ENCODE measurements at places on chromosomes 7 and 10.

- no peak for DNase-seq
These were observed 178.7 kb upstream of the PRPS1L1 start for GRCh38 chr7:18206331-18206730.

GRCh38 chr7:18535810-18536415 is 40.4 kb downstream of the HDAC9 start:
- DNase-seq = peak; percentile 3

- DNase-seq = no peak
These were observed 52.3 kb downstream of the SHTN1 start for GRCh38 chr10:116952729-116953128.

DNA sequence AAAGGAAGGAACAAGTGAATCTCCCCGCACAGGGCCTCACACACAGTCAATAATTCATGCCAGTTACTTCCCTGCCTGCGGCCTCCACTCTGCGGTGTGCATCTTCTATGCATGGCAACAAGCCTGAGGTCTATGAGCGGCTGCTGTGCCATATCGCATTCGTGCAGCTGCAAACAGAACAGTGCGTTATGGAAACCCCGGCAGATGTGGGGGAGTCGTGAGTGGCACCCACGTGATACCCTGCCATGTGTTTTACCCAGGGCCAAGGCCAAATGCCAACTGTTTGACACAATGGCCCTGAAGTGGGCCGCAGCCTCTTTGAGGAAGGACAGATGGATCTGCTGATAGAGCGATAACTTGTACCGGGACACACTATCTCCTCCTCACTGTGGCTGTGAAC is 13.4 kb downstream of the TNS3 start:
- no peak for DNase-seq

- peak; percentile 2 for DNase-seq
These were observed 1222.1 kb upstream of the AUTS2 start for GRCh38 chr7:68376131-68376661.

- DNase-seq = no peak
These were observed 75.9 kb downstream of the SORBS1 start for GRCh38 chr10:95485056-95485844.

GRCh38 chr10:15461353-15462108 is 90.4 kb upstream of the FAM171A1 start:
- DNase-seq = peak; percentile 95

DNA sequence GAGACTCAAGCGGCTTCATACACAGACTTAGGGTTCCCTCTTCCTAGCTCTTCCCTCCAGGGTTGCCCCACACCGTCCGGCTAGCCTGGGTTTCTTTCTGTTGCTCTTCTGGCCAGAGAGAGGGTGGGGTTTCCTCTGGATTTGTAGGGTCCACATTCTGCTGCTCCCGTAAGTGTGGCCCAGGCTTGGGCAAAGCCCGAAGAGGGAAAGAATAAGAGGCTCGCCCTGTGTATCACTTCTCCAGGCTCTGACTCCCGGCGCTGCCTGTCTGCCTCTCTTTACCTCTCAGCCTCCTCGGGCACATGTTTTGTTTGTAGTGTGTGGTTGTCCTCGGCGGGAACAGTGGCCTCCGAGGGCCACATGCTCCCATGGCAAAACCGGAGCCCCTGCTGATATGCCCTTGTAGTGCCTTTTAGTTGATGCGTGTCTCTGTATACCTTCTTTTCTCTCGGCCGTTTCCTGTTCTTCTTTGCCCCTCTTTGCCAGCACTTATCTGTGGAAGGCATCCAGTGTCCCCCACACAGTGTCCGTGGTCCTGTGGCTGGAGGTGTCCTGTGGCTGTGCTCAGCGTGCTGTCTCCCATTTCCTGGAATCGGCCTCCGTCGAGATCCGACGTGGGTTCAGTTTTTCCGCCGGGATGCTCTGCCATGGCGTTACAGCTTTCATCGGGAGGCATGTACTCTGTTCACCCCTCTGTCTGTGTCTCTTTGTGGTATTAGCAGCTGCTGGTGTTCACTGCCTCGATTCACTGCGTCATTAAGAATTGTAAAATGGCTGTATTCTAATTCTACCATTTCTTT is 102.9 kb downstream of the INPP5A start:
- DNase-seq = no peak

DNA sequence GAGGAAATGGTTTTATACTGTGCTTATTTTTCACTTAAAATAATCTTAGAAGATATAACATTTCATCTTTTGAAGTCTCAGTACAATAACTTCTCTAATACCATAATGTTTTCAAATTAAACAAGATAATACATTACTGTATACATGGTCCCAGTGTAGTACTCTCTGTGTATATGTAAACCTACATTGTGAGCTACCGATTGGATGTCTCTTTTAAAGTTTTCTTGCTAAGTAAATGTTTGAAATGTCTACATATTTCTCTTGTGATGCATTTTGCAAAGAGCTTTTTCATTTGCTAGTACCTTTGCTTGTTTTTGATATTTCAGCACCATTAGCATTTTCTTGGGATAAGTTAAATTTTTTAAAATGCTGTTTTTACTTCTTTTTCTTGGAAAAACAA is 94.8 kb downstream of the PRKG1 start:
- DNase-seq = peak; percentile 35

DNA sequence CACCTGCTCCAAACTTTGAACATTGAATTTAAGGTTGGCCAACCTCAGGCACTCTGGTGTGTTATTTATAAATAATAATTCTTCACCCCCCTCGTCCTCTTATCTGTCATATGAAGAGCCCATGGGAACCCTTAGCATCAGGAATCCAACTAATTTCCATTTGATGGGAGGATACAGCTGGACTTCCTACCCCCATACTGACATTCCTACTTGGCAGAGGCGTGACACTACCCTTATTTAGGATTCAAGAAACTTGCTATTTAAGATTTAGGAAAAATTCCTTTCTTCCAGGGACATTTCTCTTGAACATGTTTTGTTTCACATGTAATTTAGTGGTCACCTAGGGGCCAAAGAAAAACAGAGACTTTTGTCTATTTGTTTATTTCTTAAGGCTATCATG is 171.9 kb upstream of the NRP1 start:
- no peak for DNase-seq

DNA sequence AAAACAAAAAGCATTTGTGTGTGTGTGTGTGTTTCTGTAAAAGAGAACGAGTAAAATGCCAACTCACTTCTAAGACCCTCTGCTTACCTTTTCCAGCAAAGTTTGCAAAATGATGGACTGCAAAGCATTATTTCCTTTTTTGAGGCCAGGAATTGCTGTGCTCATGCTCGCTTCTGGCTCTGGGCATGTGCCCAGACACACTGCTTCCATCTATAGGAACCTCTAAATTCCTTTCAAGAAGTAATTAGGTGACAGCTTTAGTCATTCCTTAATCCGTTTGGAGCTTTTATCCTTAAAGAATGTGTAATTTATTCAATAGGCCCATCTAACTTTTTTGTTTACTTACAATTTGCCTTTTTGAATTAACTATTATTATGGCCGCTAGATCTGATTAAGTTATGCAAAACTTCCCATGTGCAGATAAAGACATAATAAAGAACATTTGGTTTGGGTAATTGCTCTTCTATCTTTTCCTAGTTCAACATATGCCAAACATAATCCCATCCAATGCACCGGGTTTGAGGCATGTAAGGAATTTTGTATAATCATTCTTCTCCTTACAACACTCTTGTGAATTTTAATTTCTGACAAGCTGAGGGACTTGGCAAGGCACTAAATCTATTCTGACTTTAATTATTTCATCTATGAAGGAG is 34.7 kb downstream of the A1CF start:
- DNase-seq = no peak

GRCh38 chr10:90204956-90205314 is 503.5 kb downstream of the KIF20B start:
- DNase-seq = no peak

DNA sequence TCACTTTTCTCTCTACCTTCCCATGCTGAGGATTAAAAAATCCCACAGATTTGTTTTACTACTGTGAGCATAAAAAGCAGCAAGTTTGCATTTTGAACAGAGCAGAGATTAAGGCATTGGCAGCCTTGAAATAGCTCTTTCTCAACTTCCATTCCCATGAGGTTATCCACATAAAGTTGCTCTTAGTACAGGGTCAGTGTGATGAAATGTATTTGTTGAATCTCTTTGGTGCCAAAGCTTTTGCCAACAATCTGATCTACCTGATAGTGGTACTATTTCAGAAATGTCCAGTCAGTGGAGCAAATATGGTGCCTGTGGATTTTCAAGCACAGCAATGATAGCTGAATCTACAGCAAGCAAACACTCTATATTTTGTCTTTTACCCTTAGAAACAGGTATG is 254.8 kb downstream of the INHBA start:
- no peak for DNase-seq

DNA sequence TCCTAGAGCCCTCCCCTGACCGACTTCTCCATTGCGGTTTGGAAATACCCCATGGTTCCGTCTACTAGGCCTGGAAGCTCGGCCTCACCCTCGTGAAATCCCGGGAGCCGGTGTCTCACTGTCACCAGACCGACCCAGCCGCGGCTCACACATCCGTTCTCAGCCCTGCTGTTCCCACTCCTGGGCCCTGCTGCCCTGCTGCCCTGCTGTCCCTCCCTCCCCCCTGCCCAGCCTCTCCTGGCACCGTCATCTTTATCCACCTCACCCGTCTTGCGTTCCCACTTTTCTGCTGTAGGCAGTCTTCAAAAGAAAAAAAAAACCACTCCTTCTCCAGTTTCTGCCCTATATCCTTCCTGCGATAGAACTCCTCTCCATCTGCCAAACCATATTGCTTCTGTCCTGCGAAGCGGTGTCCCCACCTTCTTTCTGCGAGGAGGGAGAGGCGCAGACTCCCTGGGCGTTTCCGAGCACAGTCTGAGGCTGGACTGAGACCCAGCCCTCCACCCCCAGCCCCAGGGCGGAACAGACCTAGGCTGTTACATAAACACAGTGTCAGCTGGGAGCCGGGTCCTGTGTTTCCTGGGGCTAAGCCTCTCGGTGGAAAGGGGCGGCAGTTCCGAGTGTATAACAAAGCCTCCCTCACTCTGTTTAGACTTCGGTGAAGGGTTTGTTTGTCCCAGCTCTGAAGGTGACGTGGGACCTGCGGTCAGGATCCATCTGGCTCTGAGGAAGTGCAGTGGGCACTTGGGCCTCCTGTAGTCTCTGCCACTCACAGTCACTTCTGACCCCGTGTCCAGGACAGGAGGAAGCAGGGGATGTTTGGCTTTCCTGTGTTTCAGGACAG is 2.8 kb downstream of the AGAP3 start:
- peak; percentile 46 for DNase-seq

- no peak for DNase-seq
These were observed 4.2 kb downstream of the FEZF1 start for GRCh38 chr7:122300211-122300932.

GRCh38 chr10:22427101-22427500 is 81.8 kb downstream of the SPAG6 start:
- no peak for DNase-seq

- DNase-seq = peak; percentile 71
These were observed 54.2 kb upstream of the EBF3 start for GRCh38 chr10:130018265-130018664.

DNA sequence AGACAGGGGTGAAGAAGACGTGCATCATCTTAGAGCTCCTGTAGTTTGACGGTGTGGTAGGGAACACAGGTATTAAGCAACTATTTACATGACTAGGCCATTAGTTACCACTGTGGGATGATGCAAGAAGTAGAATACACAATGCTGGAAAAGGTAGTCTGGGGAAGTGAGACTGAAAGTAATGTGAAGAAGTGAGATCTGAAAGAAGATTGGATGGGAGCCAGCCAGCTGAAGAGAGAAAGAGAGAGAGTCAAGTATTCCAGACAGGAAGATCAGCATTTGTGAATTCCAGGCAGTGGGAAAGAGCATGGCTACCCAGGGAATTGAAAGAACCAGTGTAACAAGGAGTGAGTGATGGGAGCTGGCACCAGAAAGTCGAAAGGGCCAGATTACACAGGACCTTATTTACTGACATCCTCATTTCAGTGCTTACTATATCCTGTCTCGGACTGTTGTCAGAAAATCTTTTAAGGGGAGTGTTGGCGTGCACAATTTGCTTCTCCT is 4.0 kb upstream of the CFAP58 start:
- peak; percentile 42 for DNase-seq

GRCh38 chr7:129843365-129843898 is 109.3 kb downstream of the UBE2H start:
- DNase-seq = no peak

DNA sequence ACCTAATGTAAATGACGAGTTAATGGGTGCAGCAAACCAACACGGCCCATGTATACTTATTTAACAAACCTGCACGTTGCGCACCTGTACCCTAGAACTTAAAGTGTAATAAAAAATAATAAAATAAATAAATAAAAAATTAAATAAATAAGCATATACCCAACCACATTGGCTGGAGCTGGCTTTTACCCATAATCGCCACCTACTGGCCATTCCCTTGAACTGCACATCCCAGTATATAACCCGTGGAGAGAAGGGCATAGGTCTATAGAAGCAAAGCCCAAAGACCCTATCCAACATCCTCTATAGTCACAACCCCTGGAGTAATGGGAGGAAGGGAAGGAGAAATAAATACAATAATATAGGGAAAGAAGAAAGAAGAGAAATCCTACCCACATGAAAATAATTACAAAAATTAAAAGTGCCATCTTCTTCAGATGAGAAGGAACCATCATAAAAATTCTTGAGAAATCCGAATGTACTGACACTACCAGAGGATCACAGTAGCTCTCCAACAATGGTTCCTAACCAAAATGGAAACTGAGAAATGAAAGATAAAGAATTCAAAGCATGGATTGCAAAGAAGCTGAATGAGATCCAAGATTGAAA is 65.6 kb downstream of the TWIST1 start:
- peak; percentile 38 for DNase-seq

- DNase-seq = no peak
These were observed 55.6 kb downstream of the CRTAC1 start for GRCh38 chr10:97974526-97975525.

- no peak for DNase-seq
These were observed 418.7 kb downstream of the GATA3 start for GRCh38 chr10:8473205-8473604.

- DNase-seq = no peak
These were observed 513.9 kb upstream of the ZWINT start for GRCh38 chr10:56874950-56875349.

- DNase-seq = peak; percentile 65
These were observed 157.9 kb upstream of the GRB10 start for GRCh38 chr7:50940621-50941020.

DNA sequence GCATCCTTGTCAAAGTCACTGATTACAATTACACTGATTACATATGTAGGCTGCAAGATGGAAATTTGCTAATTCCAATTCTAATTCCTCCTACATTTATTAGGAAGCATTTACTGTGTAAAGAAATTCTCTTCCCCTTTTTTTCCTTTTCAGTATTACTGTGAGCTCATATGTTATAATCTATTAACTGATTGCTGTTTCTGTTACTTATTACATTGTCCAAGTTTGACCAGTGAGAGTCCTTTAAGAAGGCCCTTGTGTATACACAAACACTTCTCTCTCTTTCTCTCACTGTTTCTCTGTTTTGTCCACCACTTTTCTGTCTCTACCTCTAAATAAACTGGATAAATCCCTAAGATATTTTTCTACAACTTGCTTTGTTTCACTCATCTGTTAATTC is 31.5 kb downstream of the PHF14 start:
- DNase-seq = no peak

- peak; percentile 56 for DNase-seq
These were observed 11.4 kb upstream of the RBM20 start for GRCh38 chr10:110632591-110633215.

Measured in fibroblast of skin of back (primary cell).